ENCODE measurements at places on chromosomes 2 and 18.

GRCh38 chr2:7801212-7801611 lies 880.6 kb upstream of the ID2 start:
- no peak for DNase-seq

GRCh38 chr2:65504201-65504600 lies 71.8 kb upstream of the SPRED2 start:
- no peak for DNase-seq

DNA sequence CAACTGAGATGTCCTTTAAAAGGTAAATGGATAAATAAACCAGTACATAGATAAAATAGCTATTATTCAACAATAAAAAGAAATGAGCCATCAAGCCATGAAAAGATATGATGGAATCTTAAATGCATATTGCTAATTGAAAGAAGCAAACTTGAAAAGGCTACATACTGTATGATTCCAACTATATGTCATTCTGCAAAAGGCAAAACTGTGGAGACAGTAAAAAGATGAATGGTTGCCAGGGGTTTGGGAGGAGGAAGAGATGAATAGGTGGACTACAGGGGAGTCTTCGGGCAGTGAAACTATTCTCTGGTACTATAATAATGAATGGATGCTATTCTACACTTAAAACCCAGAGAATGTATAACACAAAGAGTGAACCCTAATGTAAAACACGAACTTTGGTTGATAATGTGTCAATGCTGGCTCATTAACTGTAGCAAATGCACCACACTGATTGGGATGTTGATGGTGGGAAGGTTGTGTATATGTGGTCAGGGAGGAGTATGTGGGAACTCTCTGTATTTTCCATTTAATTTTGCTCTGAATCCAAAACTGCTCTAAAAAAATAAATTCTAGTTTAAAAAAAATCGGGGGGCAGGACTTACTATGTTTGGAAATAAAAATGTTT lies 73.7 kb upstream of the MYCN start:
- no peak for DNase-seq

DNA sequence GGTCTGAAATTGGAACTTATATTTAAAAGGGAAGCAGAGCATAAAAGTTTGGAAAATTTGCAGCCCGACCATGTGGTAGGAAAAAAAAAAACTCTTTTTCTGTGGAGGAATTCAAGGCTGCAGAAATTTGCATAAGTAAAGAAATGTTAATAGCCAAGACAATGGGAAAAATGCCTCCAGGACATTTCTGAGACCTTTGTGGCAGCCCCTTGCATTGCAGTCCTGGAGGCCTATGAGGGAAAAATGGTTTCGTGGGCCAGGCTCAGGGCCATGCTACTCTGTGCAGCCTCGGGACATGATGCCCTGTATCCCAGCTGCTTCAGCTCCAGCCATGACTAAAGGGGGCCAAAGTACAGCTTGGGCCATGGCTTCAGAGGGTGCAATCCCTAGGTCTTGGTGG lies 71.9 kb upstream of the SLC16A14 start:
- no peak for DNase-seq

GRCh38 chr2:134865067-134865787 lies 26.8 kb downstream of the ACMSD start:
- DNase-seq: no peak
